ENCODE measurements at places on chromosomes 11 and 22.

GRCh38 chr11:19163617-19164016 is 38.2 kb downstream of the CSRP3 start:
- DNase-seq, result no peak

DNA sequence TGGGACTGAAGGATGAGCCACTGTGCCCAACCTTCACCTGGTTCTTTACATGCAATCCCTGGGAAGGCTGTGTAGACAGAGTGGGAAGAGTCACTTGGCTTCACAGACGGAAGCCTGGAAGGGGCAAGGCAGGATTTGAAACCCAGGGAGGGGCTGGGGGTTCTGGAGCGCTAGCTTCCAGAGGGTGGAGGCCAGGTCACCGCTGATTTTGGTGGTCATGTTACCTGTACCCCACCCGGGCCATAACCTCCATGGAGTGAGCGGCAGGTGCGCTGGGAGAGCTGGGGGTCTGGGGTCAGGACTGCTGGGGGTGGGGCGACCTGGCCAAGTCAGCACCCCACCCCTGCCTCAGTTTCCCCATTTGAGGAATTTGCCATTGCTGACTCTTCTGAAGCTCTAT is 38.3 kb downstream of the PDGFB start:
- no peak for DNase-seq

- DNase-seq, result no peak
These were observed 300.6 kb downstream of the TBC1D22A start for GRCh38 chr22:47063071-47063509.

DNA sequence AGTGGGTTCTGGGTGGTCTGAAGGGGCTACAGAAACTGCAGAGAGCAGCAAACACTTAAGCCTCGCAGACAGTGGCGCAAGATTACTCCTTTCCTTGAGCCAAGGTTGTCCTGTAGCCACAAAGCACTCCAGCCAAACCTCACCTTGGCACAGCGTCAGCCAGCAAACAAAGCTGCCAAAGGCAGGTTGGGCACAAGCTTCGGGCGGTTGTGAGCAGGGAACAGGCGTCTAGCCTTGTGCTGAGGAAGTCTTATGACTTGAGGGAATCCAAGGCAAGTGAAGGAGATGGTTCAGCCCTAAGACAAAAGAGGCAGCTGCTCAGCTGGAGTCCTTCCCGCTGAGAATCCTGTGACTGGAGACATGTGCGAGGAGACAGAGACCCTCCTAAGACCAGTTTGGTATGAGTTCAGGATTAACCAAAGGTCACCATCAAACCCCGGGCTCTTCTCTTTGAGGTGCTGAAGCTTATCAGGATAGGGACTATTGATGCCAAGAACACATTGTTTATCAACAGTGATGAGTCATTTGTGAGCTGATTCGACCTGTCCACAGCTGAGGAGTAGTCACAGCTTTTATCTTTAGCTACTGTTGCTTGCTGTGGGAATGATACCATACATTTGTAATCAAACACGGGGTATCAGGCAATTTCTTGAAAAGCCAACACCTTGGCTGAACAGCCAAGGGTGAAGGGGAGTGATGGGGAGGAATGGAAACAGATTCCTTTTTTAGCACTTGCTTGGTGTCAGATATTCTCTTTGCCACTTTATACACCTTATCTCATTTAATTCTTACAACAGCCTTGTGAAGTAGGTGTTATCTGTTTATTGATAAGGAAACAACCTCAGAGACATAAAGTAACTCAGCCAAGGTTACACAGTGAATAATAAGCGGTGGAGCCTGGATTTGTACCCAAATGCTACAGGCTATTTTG is 4.6 kb downstream of the ADM start:
- DNase-seq, result no peak

- DNase-seq, result no peak
These were observed 29.8 kb upstream of the BMAL1 start for GRCh38 chr11:13247606-13248296.

GRCh38 chr11:131624531-131624930 is 254.1 kb downstream of the NTM start:
- no peak for DNase-seq

GRCh38 chr22:30582788-30583545 is 8.5 kb upstream of the GAL3ST1 start:
- no peak for DNase-seq

- DNase-seq, result peak; percentile 63
These were observed 26.0 kb upstream of the FADD start for GRCh38 chr11:70176940-70177689.

- DNase-seq, result no peak
These were observed 85.0 kb downstream of the ATG16L2 start for GRCh38 chr11:72899238-72899637.

DNA sequence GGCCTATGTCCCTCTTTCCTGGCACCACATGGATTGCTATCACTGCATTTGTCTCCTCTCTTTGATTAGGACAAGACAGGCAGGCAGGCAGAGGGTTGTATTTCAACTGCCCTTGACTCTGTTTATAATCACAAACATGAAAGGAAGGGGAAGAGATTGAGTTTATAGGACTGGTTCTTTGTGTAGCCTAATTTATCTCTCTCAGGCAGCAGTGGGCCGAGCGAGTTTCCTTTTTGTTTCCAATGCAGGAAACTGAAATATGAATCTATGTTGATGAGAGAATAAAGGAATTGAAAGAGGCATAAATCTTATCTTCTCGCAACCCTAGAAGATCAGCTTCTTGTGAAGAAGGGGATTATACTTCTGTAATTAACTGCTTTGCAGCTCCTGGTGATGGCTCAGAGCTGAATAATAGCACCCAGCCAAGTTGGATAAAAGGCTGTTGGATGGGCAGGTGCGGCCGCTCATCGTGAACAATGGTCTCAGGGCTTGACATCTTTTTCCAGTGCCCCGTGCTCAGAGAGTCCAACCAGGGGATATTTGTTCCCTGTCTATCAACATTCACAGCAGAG is 80.6 kb upstream of the SYT13 start:
- DNase-seq, result no peak
